ENCODE measurements at places on chromosomes 2 and 18. TPM values are rescaled to one million over a fixed set of nuclear protein-coding genes. Genes with fewer than 3 reads are reported as not detected.

DNA sequence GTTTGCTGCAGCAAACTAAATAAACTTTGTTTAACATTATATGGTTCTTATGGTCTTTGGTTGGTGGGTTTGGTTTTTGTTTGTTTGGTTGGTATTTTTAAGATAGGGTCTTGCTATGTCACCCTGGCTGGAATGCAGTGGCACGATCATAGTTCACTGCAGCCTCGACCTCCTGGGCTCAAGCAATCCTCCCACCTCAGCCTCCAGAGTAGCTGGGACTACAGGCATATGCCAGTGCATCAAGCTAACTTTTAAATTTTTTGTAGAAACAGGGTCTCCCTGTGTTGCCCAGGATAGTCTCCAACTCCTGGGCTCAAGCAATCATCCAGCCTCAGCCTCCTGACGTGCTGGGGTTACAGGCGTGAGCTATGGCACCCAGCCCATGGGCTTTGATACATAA is 7.1 kb upstream of the RPRD1A start:
- no peaks in the 10 kb centered on the region for H3K27me3 ChIP-seq
- H3K4me1 ChIP-seq: no peaks in the 10 kb centered on the region
- H3K4me3 ChIP-seq: no peak overlapping the region
- no peaks in the 10 kb centered on the region for H3K36me3 ChIP-seq

DNA sequence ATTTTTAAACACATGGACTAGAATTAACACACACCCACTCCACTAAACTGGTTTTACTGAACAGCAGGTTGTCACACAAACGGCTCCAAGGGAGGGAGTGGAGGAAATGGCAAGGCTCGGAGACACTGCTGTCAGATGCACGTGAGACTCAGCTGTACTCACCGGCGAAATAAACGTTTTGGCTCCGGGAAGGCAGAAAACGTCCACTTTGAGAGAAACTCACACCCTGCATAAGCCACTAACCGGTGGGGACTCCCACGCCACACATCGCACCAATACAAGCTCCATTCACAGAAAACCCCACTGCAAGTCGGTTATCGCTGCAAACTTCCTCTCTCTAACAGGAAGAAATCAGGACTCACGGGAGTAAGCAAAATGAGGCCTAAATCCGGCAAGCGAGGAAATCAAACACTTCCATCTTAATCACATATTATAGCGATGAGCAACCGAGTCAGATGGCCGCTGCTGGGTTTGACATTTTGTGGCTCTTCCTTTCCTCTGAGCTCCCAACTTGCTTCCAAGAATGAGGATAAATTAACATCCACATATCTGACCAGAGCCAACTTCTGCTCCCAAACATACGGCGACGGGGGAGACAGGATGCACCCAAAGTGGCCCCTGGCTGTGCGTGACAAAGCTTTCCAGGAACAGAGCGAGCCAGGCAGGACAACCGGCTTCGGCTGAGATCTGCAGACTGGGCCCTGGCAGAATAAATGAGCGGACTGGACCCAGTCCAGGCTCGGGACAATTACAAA is 63.5 kb downstream of the HDAC4 start:
- no peaks in the 10 kb centered on the region for H3K27me3 ChIP-seq
- H3K4me3 ChIP-seq: no peak overlapping the region
- no peaks in the 10 kb centered on the region for H3K36me3 ChIP-seq
- no peak for DNase-seq

GRCh38 chr2:60554074-60554645 is 706 bp upstream of the BCL11A start:
- peak overlapping the region; percentile 70 for H3K27ac ChIP-seq
- peak overlapping the region; percentile 73 for H3K4me3 ChIP-seq
- H3K27me3 ChIP-seq: no peaks in the 10 kb centered on the region
- DNase-seq: no peak

- no peaks in the 10 kb centered on the region for H3K4me1 ChIP-seq
- H3K4me3 ChIP-seq: peak within 1 kb of the TSS; percentile 89
- DNase-seq: peak; percentile 66
- peak within 1 kb of the TSS; percentile 83 for H3K27ac ChIP-seq
Measured at GRCh38 chr2:101151146-101151858, at the start of gene TBC1D8. TBC1D8 (minus strand) TSS chr2:101151382; CDS start chr2:101151253, 129 bp downstream.

PARD3B gene
- 25.9 TPM for total RNA-seq

- no peaks in the 10 kb centered on the region for H3K4me1 ChIP-seq
- H3K36me3 ChIP-seq: no peaks in the 10 kb centered on the region
- DNase-seq: no peak
Measured at GRCh38 chr18:55778788-55779690, 191.0 kb upstream of the TCF4 start.

GRCh38 chr2:225597911-225598310 is 198.4 kb downstream of the NYAP2 start:
- H3K4me1 ChIP-seq: no peaks in the 10 kb centered on the region
- DNase-seq: no peak
- no peak overlapping the region for H3K4me3 ChIP-seq
- H3K27ac ChIP-seq: no peak overlapping the region
- no peaks in the 10 kb centered on the region for H3K36me3 ChIP-seq
- H3K27me3 ChIP-seq: no peaks in the 10 kb centered on the region

MC2R gene
- not detected for total RNA-seq

PRKD3 gene
- 56.2 TPM for total RNA-seq

TXNDC2 gene
- not detected for total RNA-seq

SCG2 gene
- total RNA-seq: not detected

- no peak for DNase-seq
- H3K4me3 ChIP-seq: no peak overlapping the region
- H3K4me1 ChIP-seq: no peaks in the 10 kb centered on the region
- H3K36me3 ChIP-seq: peaks cover 6% of the 10 kb centered on the region
- H3K27ac ChIP-seq: no peak overlapping the region
- H3K27me3 ChIP-seq: no peaks in the 10 kb centered on the region
Measured at GRCh38 chr2:218471036-218471435, 52.1 kb downstream of the VIL1 start.

DNA sequence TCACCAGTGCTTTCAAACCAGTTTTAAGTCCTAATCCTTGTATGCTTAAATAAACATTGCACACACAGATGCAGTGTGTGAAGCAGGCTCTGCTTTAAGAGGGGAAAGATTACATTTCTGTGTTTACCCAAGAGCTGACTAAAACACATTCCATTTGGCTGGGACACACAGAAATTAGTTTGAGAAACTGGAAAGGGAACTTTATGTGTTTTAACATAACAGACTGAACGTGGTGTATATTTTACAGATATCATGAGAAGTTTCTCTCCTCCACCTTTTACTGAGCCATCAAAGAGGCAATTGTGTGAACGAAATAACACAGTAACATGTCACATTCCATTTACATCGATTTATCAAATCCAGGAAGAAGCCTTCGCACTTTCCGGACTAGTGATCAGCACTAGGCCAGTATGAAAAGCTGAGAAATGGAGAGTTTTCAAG is 121.8 kb downstream of the MAIP1 start:
- no peaks in the 10 kb centered on the region for H3K4me1 ChIP-seq
- no peaks in the 10 kb centered on the region for H3K27me3 ChIP-seq
- no peak overlapping the region for H3K27ac ChIP-seq
- no peak overlapping the region for H3K4me3 ChIP-seq
- no peak for DNase-seq

DNA sequence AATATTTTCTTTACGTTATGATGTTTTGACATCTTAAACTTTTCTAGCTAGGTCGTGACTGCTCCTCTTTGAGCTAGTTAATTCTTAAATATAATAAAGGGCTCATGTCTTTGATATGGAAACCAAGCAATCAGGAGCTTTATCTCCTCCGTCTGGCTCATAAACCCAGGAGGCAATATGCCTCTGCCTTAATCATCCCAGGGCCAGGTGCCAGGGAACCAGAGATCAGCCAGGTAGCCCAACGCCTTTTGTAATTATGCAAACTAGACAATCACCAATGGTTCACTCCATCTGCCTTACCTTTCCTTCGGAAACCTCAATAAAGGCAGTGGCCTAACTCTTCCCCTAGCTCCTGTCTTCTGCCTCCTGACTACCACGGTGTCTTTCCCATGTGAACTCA is 213.7 kb downstream of the KCNJ3 start:
- H3K36me3 ChIP-seq: no peaks in the 10 kb centered on the region
- H3K27ac ChIP-seq: no peak overlapping the region
- no peak for DNase-seq

- H3K4me1 ChIP-seq: no peaks in the 10 kb centered on the region
- no peaks in the 10 kb centered on the region for H3K36me3 ChIP-seq
- H3K4me3 ChIP-seq: no peak overlapping the region
- no peak for DNase-seq
Measured at GRCh38 chr18:45663403-45664045, 48.2 kb downstream of the SLC14A2 start.

SAG gene
- total RNA-seq: not detected

DNA sequence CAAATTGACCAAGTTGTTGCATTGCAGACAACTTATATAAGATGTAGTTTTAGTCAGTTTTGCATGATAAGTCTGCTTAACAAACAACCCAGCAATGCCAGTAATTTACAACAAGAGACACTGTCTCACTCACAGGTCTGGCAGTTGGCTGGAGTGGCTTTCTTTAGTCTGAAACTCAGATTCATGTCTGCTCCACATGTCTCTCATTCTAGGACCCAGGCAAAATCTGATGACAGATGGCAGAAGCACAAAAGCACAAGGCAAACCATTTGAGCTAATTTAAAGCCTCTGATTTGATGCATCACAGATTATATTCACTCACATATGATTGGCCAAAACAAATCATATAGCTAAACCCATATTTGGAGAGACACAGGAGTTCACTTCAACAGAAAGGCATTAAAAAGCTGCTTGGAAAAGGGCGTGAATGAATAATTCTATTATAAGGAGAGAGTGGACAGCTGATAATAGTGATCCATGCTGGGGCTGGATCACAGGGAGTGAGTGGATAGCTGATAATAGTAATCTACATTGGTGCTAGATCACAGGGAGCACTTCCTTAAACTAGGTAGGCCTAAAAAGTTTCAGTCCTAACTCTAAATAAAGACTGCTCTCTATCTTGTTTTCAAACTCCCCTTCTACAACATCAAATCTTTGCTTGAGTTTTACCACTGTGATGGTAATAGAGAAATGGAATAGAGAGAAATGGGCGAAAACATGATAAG is 593.2 kb upstream of the ZNF804A start:
- no peaks in the 10 kb centered on the region for H3K36me3 ChIP-seq
- DNase-seq: no peak
- no peak overlapping the region for H3K27ac ChIP-seq
- H3K4me3 ChIP-seq: no peak overlapping the region
- H3K4me1 ChIP-seq: no peaks in the 10 kb centered on the region
- no peaks in the 10 kb centered on the region for H3K27me3 ChIP-seq

DCDC2C gene
- total RNA-seq: 0.48 TPM

CDKL4 gene
- total RNA-seq: 2.6 TPM

- H3K4me3 ChIP-seq: no peak overlapping the region
- DNase-seq: no peak
- H3K27me3 ChIP-seq: no peaks in the 10 kb centered on the region
- H3K4me1 ChIP-seq: no peaks in the 10 kb centered on the region
Measured at GRCh38 chr2:207240649-207241048, 74.9 kb upstream of the KLF7 start.

SERPINB3 gene
- not detected for total RNA-seq

- H3K4me1 ChIP-seq: no peaks in the 10 kb centered on the region
- H3K36me3 ChIP-seq: no peaks in the 10 kb centered on the region
- no peak overlapping the region for H3K27ac ChIP-seq
- H3K27me3 ChIP-seq: no peaks in the 10 kb centered on the region
Measured at GRCh38 chr2:57908736-57909161, 137.9 kb upstream of the VRK2 start.

ARHGEF4 gene
- total RNA-seq: 10.1 TPM

GRCh38 chr2:236175548-236176150 is 7.5 kb upstream of the GBX2 start:
- no peak overlapping the region for H3K4me3 ChIP-seq
- H3K4me1 ChIP-seq: peaks cover 6% of the 10 kb centered on the region
- DNase-seq: no peak
- no peak overlapping the region for H3K27ac ChIP-seq
- no peaks in the 10 kb centered on the region for H3K36me3 ChIP-seq

DNA sequence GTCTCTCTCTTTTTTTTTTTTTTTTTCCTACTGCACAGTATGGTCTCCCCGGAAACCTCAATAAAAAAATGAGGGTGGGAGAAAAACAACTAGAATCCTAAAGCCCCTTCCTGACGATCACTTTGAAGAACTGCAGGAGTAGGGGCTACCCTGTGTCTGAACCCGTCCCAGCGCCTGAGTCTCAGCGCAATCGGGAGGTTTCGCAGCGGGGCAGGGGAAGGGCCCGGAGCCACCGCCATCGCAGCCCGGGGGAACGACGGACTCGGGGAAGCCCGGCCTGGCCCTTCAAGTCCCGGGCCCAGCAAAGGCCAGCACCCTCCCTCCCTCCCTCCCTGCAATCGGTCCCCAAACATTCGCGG is 411 bp downstream of the NARS1 start:
- peak overlapping the region; percentile 94 for H3K27ac ChIP-seq
- H3K36me3 ChIP-seq: no peaks in the 10 kb centered on the region
- DNase-seq: no peak
- peak overlapping the region; percentile 93 for H3K4me3 ChIP-seq

OSR1 gene
- 18.7 TPM for total RNA-seq

NYAP2 gene
- total RNA-seq: 0.15 TPM

- H3K27ac ChIP-seq: no peak overlapping the region
- no peaks in the 10 kb centered on the region for H3K36me3 ChIP-seq
- DNase-seq: no peak
- no peak overlapping the region for H3K4me3 ChIP-seq
- H3K4me1 ChIP-seq: no peaks in the 10 kb centered on the region
Measured at GRCh38 chr2:240640939-240641338, 15.7 kb downstream of the GPR35 start.

DNA sequence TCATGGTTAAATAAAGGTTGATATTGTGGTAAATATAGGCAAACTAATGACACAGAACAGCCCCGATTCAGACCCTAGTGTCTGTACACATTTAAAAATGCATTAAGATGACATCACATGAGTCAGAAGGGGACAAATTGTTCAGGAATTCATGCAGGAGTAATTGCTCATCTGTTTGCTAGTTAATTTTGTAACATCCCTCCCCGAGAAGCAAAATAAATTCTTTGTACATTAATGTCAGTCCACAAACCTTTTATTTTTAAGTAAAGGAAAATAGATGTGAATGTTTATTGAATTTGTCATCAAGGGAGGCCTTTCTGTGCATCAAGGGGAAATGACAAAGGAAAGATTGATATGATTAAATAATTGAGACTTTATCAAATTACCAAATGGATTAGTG is 69.9 kb downstream of the SH3BP4 start:
- H3K4me1 ChIP-seq: peaks cover 4% of the 10 kb centered on the region
- no peak overlapping the region for H3K27ac ChIP-seq
- DNase-seq: no peak
- no peaks in the 10 kb centered on the region for H3K36me3 ChIP-seq
- H3K4me3 ChIP-seq: no peak overlapping the region
- H3K27me3 ChIP-seq: no peaks in the 10 kb centered on the region

- no peaks in the 10 kb centered on the region for H3K4me1 ChIP-seq
- H3K36me3 ChIP-seq: no peaks in the 10 kb centered on the region
- no peak overlapping the region for H3K27ac ChIP-seq
- no peak for DNase-seq
- no peaks in the 10 kb centered on the region for H3K27me3 ChIP-seq
Measured at GRCh38 chr2:185137700-185138099, 539.4 kb downstream of the ZNF804A start.
